ENCODE measurements at places on chromosomes 1 and 21.

GRCh38 chr1:143735764-143736461 lies 235.9 kb downstream of the FAM72C start:
- DNase-seq: no peak

DNA sequence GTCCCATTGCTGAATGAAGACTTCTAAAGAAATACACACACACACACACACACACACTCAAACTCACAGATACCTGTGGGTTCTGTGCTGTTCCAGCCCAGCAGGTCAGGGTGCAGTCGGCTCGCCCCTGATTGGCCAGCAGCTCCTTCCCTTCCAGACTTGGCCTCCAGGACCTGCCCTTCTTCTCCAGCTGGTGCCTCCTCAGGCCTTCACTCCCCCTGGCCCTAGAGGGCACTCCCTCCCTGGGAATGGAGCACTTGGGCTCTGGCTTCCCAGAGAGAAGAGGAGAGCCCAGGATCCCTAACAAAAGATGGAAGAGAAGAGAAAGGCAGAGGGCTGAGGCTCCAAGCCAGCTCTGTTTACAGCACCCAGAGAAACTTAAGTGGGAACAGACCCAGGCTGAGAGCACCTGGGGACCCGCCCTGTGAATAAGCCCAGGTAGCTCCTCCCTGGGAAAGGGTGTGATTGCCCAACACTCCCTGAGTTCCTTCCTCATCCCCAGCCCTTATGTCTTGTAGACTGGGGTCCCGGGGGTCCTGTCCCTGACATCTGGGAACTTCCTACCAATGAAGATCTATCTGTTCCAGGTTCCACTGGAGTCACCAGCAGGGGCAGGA lies at the start of gene PGLYRP3:
TSS of gene PGLYRP3 (minus strand) at position 383 of the 617 bp plus-strand sequence. CDS start 2,287 bp downstream, outside the sequence.
- no peak for DNase-seq

GRCh38 chr1:12088607-12089006 lies 25.5 kb downstream of the TNFRSF8 start:
- no peak for DNase-seq

GRCh38 chr1:194705123-194705854 lies 1518.9 kb upstream of the B3GALT2 start:
- DNase-seq: no peak

- no peak for DNase-seq
Measured at GRCh38 chr1:100516857-100517256, 21.1 kb upstream of the GPR88 start.

GRCh38 chr1:52558941-52559340 lies 6.0 kb upstream of the TUT4 start:
- no peak for DNase-seq

- DNase-seq: no peak
Measured at GRCh38 chr1:64955097-64956009, 11.0 kb downstream of the JAK1 start.
